ENCODE measurements at places on chromosomes 3 and 15.
A peak's percentile ranks its signal among the peaks of the same experiment; 100 is the strongest.

DNA sequence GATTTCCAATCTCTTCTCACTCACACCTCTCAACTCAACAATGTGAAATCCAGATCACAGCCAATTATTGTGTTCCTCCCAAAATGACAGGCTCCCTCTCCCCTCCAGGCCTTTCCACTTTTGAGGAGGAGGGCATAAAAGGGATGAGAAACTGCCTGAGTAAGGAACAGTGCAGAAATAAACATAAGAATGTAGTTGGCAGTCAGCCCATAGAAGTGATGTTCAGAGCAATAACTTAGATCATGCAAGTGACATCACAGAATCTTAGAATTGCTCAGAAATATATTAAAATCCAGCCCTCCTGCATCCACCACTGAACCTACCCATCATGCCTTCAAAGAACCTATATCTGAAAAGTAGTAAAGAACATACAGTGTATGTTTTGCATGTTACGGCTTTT, 299.4 kb upstream of the GADL1 start:
- DNase-seq, result no peak

GRCh38 chr3:68256635-68257223, 602.3 kb upstream of the SUCLG2 start:
- peak; percentile 7 for DNase-seq

DNA sequence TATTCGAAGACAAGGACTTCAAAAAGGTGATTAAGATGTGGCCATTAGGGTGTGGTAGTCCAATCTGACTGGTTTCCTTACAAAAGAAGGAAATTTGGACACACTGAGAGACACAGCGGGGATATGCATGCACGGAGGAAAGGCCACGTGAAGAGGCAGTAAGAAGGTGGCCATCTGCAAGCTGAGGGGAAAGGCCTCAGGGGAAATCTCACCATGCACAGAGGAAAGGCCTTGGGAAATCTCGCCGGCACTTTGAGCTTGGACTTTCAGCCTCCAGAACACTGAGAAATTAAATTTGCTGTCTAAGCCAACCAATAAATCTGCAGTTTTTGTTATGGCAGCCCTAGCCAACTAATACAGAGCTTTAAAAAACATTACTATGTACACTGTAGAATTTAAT, 78.8 kb downstream of the DLG1 start:
- DNase-seq, result no peak

DNA sequence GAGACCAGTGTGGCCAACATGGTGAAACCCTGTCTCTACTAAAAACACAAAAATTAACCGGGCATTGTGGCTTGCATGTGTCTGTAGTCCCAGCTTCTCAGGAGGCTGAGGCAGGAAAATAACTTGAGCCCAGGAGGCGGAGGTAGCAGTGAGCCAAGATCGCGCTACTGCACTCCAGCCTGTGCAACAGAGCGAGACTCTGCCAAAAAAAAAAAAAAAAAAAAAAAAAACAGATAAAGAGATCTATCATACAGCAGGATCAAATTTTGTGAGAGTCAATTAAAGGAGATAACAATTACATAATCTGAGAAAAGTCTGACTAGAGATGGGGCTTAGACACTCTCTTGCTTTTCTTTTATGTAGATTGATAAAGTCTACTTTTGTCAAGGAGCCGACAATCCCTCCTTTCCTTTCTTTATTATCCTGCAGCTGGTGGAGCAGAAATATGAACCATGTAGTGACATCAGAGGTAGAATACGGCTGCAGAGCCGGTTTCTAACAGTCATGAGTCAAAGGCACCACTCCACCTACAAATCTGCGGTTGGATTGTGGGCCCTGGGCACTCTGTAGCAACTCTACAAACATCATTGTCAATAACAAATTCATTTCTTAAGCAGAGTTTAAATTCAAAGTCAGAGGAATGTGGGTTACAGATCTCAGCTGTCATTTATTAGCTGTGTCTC, 9.0 kb downstream of the C2CD4A start:
- DNase-seq, result no peak

DNA sequence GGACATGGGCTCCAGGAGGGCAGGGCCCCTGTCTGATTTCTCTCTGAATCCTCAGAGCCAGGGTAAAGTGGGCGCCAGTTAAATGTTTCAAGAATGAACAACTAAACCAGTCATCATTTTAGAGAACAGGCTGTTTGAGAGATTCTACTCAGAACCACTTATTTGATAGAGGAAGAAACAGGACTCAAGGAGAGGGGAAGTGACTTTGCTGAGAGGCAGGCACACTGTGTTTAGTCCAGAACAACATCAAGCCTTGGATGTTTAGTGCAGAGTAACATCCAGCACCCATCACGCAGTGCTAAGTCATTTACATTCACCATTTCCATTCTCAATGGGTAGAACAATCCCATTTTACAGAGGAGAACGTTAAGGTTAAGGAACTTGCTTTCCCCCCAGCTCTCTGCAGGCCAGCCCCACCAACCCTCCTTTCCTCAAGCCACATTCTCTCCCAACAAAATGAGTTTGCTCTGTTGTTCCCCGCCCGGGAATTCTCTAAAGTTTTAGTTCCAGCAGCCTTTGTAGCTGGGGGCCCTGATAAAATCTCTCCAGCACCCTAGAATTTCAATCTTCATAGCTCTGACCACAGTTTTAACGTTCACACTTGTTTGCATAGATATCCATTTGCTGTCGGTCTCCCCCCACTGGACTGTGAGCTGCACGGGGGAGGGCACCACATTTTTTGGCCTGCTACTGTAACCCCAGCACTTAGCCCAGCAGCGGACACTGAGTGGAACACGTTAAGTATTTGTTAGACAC, 962 bp downstream of the NMNAT3 start:
- no peak for DNase-seq

DNA sequence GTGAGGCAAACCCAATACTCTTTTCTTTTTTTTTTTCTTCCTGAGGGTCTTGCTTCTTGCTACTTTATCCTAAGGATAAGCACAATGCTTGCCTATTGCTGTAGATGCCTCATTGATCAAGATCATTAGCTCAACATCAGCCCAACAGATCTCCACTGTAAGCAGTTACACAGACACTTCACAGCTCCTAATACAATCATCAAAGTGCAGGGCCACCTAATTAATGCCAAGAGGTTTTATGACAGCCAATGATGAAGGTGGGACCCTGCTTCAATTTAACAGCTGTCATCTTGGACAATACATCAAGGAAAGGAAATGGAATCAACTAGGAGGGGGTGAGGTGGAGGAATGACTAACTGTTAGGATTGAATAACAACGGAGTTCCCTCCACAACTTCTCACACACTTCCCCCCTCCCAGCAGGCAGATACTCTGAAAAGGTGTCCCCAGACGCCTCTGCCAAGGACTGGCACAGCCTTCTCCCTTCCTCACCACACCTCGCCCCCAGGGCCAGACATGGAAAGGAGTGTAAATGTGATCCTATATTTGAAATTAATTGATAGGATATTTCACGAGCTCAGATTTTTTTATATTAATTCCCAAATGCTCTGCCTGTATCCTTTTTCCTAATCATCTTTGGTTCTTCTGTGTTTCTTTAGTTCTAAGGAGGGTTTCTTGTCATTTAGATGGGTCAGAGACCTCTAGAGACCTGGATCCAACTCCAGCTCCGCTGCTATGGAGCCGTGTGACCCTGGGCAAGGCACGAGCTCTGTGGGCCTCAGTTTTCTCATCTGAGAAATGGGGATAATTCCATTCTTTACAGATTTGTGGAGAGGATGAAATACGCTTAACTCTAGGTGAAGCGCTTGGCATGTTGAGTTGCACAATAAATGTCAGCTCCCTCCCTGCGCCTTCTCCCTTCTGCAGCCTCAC, 1.2 kb downstream of the DCLK3 start:
- DNase-seq, result no peak

DNA sequence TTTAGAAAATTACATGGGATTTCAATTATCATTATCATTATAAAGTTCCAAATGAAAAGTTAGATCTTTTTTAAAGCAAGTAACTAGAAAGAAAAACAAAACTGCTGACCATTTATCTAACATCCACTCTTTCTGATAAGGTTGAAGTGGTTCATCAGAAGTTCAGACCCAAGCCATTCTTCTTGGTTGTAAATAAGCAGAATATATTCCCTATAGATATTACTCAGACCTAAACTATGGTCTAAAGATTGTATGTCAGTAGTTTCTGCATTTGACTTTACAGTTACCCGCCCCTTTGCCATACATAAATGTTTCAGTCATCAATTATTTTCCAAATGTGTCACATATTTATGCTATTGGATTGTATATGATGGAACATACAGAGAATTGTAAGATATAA, 136.7 kb downstream of the PLOD2 start:
- DNase-seq, result no peak

DNA sequence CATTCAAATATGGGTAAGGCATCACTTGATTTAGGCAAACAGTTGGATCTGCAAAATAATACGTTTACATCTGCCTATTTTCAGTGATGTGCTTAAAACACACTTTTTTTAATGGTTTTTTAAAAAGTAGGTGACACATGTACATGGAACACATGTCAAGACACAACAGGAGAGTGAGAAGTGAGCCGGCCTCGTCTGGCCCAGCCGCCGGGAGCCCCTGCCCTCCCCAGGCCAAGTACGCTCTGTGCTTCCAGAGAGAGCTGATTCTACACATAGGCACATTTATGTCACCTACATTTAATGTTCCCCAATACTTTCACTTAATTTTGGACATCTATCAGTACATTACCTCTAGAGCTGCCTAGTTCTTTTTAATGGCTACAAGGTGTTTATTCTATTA, 3.8 kb downstream of the TM2D3 start:
- DNase-seq, result no peak

- DNase-seq, result no peak
Measured at GRCh38 chr3:174957551-174958001, 98.4 kb downstream of the NAALADL2 start.

- DNase-seq, result no peak
Measured at GRCh38 chr3:40178012-40178594, 131.4 kb upstream of the EIF1B start.

DNA sequence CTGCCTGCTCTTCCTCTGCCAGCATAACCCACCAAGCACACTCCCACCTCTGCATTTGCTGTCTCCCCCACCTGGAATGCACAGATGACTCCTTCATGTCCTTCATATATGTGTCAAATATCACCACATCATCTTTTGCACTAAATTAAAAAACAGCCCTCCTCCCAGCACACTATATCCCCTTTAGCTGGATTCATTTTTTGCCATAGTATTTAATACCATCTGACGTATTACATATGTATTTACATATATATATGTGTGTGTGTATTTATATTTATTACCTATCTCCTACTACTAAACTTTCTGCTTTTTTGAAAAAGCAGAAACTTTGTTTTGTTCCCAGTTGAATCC, 29.4 kb upstream of the UBL7 start:
- DNase-seq, result no peak

All from activated gamma-delta T cell treated with Interleukin-2 at 50 U/mL for 16 hours (primary cell).